D341Med (cell line): ENCODE measurements at places on chromosomes 7 and 10.
A peak's percentile ranks its signal among the peaks of the same experiment; 100 is the strongest.

GRCh38 chr7:101819183-101819582 is 1.8 kb downstream of the CUX1 start:
- no peak for DNase-seq

- no peak for DNase-seq
Observed at GRCh38 chr7:40808378-40808942, 673.7 kb downstream of the SUGCT start.

GRCh38 chr7:157012113-157012547 is 1.7 kb upstream of the MNX1 start:
- no peak for DNase-seq

- DNase-seq = peak; percentile 78
Observed at GRCh38 chr10:101012525-101013364, 13.1 kb downstream of the LZTS2 start.

GRCh38 chr7:925601-926000 is 28.9 kb downstream of the ADAP1 start:
- no peak for DNase-seq

GRCh38 chr10:85647741-85648140 is 718.9 kb downstream of the GRID1 start:
- DNase-seq = no peak

DNA sequence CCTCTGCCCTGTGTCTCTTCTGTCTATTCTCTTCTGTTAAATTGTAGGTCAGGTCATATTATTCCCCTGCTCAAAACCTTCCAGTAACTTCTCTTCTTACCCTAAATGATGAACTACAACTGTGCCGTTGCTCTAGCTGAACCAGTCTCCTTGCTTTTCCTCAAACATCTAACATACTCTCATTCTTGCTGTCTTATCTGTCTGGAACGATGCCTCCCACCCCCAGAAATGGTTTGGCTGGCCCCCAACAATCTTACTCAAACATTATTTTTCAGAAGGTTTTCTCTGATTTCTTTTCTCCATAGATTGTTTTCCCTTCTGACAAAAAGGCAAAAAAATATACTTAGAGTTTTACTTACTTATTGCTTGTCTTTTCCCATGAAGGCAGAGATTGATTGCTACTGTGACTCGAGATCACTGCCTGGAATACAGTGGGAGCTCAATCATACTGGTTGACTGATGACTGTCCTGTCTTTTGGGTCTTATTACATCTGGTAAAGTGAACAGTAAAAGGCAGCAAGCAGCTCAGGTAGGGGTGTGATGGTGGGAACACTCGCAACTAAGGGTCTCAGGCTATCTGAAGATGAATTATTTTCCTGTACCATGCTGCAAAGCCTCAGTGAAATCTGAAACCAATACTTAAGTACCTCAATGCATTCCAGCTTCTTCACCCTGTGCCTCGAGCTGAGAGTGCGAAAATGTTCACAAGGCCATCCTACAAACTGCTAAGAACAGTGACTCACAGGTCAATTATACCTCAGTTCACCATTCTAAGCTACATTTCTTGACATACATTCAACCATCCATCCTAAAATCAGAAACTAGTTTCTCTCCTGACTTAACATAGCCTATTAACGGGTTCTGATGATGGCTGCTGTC is 67.6 kb downstream of the DNMBP start:
- no peak for DNase-seq

- no peak for DNase-seq
Observed at GRCh38 chr7:100489121-100489520, 5.4 kb downstream of the NYAP1 start.

- DNase-seq = no peak
Observed at GRCh38 chr10:110885932-110886674, 14.4 kb downstream of the PDCD4 start.
